Mesothelial cell of epicardium (in vitro differentiated cells): ENCODE measurements at places on chromosomes 1 and 21. TPM values are rescaled to one million over a fixed set of nuclear protein-coding genes. Genes with fewer than 3 reads are reported as not detected.
A peak's percentile ranks its signal among the peaks of the same experiment; 100 is the strongest.

DNA sequence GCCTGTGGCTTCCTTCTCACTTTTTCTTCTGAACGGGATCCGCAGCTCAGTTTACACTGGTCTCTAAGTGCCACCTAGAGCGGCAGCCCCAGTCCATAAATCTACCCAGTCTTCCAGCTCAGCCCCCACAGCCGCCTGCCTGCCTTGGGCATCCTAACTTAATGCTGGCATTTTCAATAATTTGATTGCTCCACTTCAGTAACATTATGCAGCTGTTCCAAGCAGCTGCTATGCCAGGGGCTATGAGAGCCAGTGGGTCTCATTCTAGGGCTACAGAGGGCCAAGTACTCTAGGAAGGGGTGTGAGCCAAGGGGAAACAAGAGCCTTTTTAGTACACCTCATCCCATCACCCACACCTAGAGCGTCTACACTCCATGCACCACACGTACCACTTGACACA, 48.4 kb upstream of the COA6 start:
- H3K27ac ChIP-seq, result no peak overlapping the region
- no peak overlapping the region for H3K4me3 ChIP-seq
- DNase-seq, result no peak
- peaks cover 81% of the 10 kb centered on the region for H3K27me3 ChIP-seq
- peaks cover 3% of the 10 kb centered on the region for H3K4me1 ChIP-seq
- no peaks in the 10 kb centered on the region for H3K36me3 ChIP-seq

DNA sequence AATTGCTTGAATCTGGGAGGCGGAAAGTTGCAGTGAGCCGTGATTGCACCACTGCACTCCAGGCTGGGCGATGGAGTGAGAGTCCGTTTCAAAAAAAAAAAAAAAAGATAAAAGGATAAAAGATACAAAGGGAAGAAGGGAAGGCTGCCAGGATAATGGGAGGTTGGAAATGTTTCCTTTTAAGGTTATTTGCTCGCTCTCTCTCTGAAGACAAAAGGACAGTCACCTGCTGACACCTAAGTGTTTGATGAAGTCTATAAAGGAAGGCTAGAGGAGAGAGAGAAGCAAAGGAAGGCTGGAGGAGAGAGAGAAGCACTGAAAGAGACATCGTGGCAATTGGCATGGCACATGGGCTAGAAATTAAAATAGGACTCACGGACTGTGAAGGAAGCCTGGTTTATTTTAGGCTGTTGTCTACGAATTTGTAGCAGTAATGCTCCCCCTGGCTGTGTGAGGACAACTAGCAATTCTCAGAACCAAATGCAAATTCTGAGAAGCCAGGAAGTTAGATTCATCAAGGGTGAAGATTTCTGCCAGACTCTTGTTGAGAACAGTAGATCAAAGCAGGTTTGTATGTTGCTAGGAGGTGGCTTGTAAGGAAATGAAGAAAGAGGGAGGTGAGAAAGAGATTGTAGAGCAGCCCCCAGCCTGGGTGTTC, 154.2 kb downstream of the ZP4 start:
- no peak overlapping the region for H3K4me3 ChIP-seq
- no peaks in the 10 kb centered on the region for H3K27me3 ChIP-seq
- H3K4me1 ChIP-seq, result peaks cover 11% of the 10 kb centered on the region
- H3K27ac ChIP-seq, result peak overlapping the region; percentile 4
- DNase-seq, result no peak
- H3K36me3 ChIP-seq, result no peaks in the 10 kb centered on the region

DNA sequence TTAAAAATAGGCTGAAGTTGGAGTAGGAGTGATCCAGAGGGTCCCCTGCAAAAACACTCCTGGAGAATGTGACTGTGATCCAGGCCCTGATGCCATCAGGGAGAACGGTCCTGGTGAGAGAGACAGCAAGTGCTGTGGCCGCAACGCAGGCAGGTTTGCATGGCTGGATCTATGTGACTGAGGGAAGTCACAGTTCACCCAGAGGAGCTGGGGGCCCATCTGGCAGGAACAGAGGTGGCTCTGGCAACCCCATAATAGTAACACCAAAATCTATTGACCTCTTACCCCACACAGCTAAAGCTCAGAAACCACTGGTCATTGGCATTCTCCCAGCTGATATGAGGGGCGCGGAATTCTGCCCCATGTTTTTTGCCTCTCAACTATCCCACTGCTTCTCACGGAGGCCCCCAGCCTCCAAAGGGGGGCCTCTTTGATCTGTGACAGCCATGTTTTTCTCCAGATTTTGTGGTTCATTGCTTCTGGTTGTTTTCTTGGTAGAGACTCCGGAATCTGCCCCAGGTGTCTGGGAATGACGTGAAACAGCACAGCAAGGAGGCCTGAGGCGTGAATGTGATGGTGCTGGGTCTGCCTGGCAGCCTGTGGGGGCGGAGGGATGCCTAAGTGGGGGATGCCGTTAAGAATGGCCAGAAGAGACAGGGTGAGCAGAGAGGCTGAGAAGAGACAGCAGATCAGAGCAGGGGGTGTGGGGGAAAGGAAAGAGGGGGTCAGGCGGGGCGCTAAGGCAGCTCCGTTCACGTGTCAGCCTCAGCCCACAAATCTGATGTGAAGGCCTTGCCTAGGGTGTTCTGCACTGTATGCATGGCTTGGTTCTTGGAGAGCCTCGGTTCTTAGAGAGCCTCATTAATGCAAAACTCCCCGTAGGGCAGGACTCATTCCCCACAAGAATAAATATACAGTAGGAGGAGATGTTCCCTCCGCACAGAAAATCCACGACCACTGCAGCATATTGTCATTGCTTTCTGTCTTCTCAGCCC, 23.5 kb downstream of the CASP9 start:
- peaks cover 21% of the 10 kb centered on the region for H3K36me3 ChIP-seq
- H3K4me1 ChIP-seq, result peaks cover 8% of the 10 kb centered on the region
- H3K27me3 ChIP-seq, result no peaks in the 10 kb centered on the region

DNA sequence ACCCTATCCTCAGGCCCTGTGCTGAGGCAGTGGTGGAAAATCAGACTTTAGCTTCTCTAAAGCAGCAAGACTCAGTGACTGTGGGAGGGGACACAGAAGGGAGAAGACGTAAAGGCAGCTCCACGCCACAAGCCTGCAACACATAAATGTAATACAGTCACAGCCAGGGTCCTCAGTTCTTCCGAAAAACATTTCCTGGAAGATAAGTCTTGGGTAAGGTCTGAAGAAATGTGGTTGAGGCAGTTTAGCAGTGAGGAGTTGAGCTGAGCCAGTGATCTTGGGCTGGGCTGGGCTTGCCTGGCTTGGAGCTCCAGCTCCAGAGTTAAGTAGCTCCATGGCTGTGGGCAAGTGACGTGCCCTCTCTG, 127.8 kb upstream of the ADAR start:
- no peak for DNase-seq
- no peak overlapping the region for H3K4me3 ChIP-seq
- H3K27me3 ChIP-seq, result peaks cover 44% of the 10 kb centered on the region
- H3K4me1 ChIP-seq, result peaks cover 19% of the 10 kb centered on the region

DNA sequence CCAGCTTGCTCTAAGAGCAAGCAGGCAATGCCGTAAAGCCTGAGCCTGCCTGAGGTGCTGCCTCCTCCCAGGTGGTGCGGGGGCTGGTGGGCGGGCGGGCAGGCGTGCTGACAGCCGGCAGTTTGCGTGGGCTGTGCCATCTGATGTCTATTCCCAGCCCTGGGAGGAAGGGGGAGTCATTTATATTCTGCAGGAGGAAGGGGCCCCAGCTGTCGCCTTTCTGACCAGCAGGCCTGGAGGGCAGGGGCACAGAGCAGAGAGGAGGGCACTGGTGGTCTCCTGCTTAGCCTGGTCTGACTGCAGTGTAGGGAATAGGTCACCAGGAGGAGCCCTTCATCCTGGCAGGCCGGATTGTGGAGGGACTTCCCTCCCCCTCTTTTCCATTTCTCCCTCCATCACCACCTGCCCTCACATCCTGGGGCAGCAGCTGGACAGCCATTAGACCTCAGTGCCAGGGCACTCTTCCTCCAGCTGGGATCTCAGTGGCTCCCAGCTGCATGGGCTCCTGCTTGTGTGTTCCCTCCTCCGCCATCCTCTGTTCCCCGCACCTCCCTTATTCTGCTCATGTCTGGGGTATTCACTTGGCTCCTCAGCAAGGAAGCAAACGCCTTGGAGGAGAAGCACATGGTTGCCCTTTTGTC, 4.4 kb downstream of the CYB561D1 start:
- H3K36me3 ChIP-seq, result no peaks in the 10 kb centered on the region
- no peaks in the 10 kb centered on the region for H3K27me3 ChIP-seq
- DNase-seq, result no peak
- H3K4me3 ChIP-seq, result no peak overlapping the region
- no peak overlapping the region for H3K27ac ChIP-seq

The FCGR2B gene
- total RNA-seq, result not detected in 3 replicates

The PTGFRN gene
- 100 to 108 TPM (median 106 TPM) in 3 replicates for total RNA-seq

The MRAP gene
- total RNA-seq, result not detected in 3 replicates

The TSSK3 gene
- 6.6 to 8.1 TPM (median 7.8 TPM) in 3 replicates for total RNA-seq
